Stimulated activated CD8-positive, alpha-beta memory T cell treated with anti-CD3 and anti-CD28 coated beads, Interleukin-15, amount 100 ng/mL, for 24 hours (primary cell): ENCODE measurements at places on chromosomes 7 and 10.
A peak's percentile ranks its signal among the peaks of the same experiment; 100 is the strongest.

- DNase-seq = peak; percentile 84
These were observed at the start of gene ERCC6 for GRCh38 chr10:49538381-49539319. Gene ERCC6, minus strand, starts transcription at chr10:49539121.

GRCh38 chr10:4103603-4104002, 318.6 kb upstream of the KLF6 start:
- no peak for DNase-seq

DNA sequence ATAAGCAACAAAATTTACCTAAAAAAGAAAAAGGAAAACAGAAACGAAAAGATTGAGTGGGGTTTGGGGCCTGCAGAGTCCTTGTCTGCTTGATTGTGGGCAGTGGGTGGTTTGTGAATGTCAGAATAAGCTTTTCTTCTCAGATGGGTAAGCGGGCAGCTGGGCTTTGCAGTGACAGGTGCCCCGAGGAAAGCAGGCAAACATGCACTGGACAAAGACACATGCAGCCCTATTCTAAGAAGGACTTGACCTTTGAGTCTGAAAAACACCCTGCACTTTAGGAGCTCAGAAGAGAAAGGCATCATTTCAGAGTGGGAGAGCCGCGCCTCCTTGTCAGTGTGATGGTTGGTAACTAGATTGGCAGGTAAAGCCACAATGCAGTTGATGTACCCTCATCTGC, 562.7 kb downstream of the PTPRN2 start:
- DNase-seq = no peak

- DNase-seq = no peak
These were observed 105.6 kb downstream of the ARID5B start for GRCh38 chr10:62007145-62007544.

DNA sequence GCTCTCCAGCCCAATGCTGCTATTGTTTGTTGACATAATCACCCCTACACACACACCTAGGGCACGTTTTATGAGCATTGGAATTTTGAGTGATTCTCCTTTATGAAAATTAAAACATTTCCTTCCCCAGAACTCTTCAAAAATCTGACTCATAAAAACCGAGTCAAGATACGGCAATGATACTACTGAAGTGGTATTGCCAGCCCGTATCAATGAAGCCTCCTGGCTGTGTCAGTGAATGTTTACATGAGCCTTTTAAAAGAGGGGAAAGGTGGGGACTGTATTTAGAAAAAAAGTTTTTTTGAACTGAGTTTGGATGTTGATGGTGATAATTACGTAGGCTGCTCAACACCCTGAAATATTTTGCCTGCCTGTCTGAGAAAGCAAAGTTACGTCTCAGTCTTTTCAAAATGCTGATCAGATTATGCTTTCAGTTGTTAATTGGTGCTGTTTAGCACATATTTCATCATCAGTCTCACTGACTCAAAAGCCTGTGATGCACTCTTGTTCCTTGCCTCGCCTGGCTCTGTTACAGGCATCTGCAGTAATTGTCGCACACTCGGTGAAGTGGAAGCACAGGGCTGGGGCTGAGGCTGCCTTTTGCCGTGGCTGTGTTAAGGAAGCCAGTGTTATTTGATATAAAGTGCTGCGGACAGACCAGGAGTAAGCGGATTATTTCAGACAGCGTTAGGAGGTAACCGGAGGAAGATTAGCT, 157.4 kb upstream of the TCF7L2 start:
- no peak for DNase-seq

DNA sequence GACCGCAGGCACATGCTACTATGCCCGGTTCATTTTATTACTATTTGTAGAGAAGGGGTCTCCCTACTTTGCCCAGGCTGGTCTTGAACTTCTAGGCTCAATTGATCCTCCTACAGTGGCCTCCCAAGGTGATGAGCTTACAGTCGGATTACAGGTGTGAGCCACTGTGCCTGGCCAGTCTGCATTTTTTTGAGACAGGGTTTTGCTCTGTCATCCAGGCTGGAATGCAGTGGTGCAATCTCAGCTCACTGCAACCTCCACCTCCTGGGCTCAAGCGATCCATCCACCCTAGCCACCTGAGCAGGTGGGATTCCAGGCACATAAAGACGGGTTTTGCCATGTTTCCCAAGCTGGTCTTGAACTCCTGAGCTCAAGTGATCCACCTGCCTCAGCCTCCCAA, 2.3 kb upstream of the H2BK1 start:
- no peak for DNase-seq
